ENCODE measurements at places on chromosomes 11 and 22.

DNA sequence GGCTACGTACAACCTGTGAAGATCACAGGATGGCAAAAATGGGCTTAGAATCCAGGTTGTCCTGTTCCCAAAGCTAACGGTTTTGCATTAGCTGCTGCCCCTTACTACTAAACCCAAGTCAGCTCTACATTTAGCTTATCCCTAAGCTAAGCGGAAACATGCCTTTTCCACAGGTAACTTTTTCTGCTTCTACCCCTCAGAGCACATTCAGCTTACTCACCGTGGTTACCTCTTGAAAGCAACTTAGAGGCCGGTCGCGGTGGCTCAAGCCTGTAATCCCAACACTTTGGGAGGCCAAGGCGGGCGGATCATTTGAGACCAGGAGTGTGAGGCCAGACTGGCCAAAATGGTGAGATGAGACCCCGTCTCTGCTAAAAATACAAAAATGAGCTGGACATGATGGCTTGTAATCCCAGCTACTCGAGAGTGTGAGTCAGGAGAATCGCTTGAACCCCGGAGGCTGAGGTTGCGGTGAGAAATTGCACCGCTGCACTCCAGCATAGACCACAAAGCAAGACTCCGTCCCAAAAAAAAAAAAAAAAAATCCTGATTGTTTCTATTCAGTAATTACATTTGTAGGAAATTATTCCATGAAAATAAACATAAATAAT, 790 bp upstream of the TMEM41B start:
- no peak for ATAC-seq

GRCh38 chr11:44235765-44236201, 74.2 kb downstream of the ALX4 start:
- no peak for ATAC-seq

DNA sequence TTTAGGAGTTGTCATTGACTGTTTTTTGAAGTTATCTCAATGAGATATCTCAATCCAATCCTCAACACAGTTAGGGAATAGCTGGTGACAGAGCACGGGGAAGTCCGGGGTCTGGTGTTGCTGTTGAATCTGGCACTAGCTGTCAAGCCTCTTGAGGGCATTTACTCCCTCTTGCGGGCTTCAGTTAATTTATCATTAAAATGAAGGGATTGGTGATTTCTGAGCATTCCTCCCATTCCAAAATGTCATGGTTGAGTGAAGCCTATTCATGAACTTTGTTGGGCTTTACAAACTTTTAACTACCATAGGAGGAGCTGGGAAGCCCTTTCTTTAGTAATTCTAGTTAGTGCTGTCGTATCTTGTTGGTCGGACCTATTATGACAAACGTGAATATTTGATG, 40.2 kb downstream of the UVRAG start:
- ATAC-seq, result no peak

- no peak for ATAC-seq
Observed at GRCh38 chr11:87031433-87032170, 6.1 kb upstream of the TMEM135 start.

- ATAC-seq, result no peak
Observed at GRCh38 chr11:134071306-134071705, 2.4 kb downstream of the JAM3 start.

DNA sequence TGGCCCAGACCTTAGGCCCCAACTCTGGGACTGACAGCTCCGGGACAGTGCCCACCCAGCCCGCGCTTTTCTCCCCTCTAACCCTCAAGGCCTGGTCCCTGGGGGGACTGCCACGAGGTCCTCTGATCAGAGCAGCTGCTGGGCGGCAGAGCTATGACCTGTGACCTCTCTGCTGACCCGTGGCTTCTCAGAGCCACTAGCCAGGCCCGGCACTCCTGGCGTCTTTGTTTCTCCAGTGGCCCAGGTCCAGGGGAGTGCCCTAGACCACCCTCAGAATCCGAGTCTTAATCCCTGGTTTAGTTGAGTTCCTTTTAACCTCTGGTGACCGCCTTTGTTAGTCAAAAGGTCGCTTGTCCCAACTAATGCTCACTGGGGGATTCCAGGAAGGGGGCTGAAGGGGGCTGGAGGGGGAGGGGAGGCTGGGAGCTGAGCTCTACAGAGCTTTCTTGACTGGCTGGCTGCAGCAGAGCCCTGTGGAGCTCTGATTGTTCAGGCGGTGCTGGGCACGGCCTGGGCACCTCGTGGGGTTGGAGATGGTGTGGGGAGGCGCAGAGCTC, 1.2 kb downstream of the FBLN1 start:
- ATAC-seq, result no peak

DNA sequence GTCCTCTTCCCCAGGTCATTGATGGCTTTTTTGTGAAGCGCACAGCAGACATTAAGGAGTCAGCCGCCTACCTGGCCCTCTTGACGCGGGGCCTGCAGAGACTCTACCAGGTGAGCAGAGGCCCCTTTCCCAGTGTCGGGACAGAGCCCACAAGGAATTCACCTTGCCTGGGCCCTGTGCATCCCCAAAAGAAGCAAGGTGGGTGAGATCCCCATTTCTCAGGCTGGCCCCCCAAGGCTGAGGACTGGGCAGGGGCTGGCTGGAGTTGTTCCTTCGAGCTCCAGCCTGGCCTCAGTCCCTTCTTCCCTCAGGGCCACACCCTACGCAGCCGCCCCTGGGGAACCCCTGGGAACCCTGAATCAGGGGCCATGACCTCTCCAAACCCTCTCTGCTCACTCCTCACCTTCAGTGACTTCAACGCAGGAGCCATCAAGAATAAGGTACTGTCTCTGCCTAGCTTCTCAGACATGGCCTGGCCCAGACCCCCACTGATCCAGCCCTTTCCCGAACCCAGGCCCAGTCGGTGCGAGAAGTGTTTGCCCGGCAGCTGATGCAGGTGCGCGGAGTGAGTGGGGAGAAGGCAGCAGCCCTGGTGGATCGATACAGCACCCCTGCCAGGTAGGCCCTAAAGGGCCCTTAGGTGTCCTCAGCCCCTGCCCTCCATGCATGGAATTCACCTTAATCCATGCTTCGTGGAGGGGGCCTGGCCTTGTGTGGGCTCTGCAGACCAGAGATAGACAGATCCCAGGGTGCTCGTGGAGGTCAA, 4.7 kb downstream of the MUS81 start:
- no peak for ATAC-seq

DNA sequence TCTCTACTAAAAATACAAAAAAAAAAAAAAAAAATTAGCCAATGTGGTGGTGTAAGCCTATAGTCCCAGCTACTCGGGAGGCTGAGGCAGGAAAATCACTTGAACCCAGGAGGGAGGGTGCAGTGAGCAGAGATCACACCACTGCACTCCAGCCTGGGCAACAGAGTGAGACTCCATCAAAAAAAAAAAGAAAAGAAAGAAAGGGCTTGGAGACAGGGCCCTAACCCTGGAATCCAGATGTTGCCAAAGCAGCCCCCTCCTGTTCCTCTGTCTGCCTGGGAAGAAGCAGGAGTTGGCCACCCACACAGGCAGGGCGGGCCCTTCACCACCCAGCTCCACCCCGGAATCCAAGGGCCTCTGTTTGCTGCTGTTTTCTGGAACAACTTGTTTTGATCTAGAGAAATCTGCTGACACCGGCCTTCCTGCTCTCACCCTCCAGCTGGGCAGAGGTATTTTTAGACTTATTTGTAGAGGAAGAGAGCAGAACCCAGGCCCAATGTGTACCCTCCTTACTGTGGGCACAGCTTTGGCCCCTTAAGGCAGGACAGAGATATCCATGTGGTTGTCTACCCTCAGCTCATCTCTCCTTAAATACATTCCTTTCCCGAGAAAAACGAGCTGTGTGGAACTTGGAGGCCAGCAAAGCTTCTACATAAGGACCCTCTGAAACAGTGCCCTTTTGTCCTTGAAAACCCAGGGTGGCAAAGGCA, 2.7 kb upstream of the NEAT1 start:
- ATAC-seq, result peak; percentile 7

- no peak for ATAC-seq
Observed at GRCh38 chr11:85182441-85183387, 444.4 kb downstream of the DLG2 start.

- ATAC-seq, result no peak
Observed at GRCh38 chr11:118644496-118644895, 35.0 kb downstream of the TREH start.

DNA sequence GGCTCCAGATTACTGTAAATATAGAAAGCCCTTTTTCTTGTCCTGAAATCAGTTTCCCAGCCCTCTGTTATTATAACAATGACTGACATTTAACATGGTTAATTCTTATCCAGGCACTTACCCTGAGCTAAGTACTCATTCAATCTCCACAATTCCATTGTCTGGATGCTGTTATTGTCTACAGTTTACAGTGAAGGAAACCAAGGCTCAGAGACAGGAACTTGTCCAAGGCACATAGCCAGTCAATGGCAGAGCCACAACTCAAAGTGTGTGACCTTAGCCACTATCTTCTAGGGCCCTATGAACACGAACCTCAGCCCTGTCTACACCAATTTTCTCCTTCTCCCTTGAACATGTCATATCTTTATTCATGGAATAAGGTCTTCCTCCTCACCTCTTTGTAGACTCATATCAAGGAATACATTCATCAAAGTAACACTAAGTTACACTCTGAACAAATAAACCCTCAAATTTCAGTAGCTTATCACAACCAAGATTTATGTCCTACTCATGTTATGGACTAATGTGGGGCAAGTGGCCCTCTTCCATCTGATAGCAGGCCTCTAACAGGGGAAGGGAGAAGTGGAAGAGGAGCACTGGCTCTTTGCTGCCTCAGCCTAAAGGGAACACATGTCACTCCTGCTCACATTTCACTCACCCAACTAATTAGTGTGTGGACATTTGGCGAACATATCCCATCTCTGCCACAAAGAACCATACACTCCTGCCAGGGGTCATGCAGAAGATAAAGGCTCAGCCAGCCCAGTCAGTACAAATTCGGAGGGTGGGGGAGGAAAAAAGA, 39.3 kb upstream of the APLNR start:
- no peak for ATAC-seq

- no peak for ATAC-seq
Observed at GRCh38 chr11:79431535-79431934, 9.3 kb downstream of the TENM4 start.

GRCh38 chr11:469684-470560, 19.8 kb downstream of the PTDSS2 start:
- ATAC-seq, result no peak

GRCh38 chr22:42350373-42350772, 79.9 kb upstream of the TCF20 start:
- ATAC-seq, result no peak

- no peak for ATAC-seq
Observed at GRCh38 chr22:19846620-19847344, 7.9 kb downstream of the GNB1L start.

DNA sequence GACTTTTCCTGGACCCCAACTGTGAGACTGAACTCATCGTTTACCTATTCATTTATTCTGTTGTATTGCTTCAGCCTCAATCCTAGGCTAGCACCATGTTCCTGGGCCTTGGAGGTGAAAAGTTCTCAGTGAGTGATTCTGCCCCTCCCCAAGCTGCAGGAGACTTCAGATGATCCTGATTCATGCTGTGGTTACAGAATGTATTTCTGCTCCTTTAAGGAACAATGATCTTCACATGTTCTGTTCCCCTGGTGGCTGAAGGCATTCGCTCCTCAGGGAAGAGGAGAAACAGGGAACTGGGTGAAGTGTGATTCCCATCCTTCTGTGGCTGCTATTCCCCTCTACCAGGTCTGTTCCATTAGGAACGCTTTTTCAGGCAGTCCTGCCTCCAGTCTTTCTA, 2.4 kb downstream of the OR52E1 start:
- no peak for ATAC-seq

DNA sequence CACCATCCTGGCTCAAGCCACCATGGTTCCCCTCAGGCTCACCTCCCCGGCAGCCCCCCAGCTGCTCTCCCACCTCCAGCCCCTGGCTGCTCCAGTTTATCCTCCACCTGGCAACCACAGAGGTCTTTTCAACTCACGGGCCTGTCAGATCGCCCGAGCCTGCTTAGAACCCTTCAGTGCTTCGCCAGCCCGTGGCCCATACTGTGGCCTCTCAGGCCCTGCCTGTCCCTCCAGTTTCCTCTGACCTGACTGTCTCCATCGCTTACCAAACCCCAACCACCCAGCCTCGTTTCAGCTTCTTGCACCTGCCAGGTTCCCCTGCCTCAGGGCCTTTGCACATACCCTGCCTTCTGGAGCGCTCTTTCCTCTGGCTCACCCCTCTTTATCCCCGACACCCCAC, 6.9 kb downstream of the KCNC1 start:
- ATAC-seq, result no peak

- no peak for ATAC-seq
Observed at GRCh38 chr11:119389611-119390254, 8.2 kb upstream of the USP2 start.

DNA sequence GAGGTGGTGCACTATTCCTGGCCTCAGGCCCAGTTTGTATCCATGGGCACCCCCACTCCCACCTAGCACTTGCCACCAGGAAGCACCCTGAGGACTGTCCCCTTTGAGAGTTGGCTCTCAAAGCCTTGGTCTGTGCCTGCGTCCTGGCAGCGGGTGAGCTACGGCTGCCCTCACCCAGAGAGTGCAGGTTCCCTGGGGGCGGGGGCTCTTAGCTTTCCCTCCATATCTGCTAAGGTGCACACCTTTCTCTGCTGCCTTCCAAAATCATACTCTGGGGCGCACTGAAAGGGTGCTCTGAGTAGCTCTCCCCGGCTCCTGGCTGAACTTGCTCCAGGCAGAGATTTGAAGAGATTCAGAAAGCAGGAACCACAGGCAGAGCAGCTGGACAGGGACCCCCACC, 7.1 kb downstream of the KCNQ1 start:
- ATAC-seq, result no peak

DNA sequence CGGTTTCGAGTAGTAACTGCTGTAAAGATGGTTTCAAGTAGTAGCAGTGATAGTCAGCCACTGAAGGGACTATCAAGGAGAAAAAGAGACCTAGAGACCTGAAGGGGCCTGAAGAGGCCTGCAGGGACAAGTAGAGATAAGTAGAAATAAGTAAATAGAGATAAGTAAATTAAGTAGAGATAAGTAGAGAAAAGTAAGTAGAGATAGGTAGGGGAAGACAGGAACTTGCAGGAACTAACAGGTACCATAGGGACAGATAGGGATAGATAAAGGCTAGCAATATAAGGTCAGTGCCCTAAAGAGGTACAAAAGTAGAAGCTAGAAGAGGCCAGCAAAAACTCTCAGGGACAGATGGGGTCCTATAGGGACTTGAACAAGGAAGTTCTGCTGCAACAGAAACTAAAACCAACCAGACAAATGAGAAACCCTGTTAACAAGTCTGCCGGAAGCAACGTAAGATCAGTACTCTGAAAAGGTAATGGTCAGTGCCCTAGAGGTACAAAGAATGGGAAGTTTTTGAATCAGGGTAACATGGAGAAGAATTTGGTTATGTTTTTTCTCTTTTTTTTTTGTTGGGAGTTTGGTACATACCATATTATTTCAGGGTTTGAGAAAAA, 9.6 kb upstream of the SC5D start:
- no peak for ATAC-seq

GRCh38 chr22:24723111-24723510, 51.4 kb downstream of the PIWIL3 start:
- ATAC-seq, result no peak

GRCh38 chr11:59253001-59253400, 40.3 kb upstream of the MPEG1 start:
- ATAC-seq, result no peak

- ATAC-seq, result no peak
Observed at GRCh38 chr11:7485186-7486097, at the start of gene OLFML1. OLFML1 (plus strand) TSS chr11:7485506; CDS start chr11:7485876, 370 bp downstream.

- no peak for ATAC-seq
Observed at GRCh38 chr11:2459016-2459725, 14.4 kb downstream of the KCNQ1 start.
